ENCODE measurements at places on chromosomes 1 and 21.

GRCh38 chr1:183227422-183228346, 41.6 kb downstream of the LAMC2 start:
- DNase-seq: no peak

GRCh38 chr1:234488054-234489006, 9.4 kb upstream of the TARBP1 start:
- DNase-seq: no peak

- no peak for DNase-seq
Observed at GRCh38 chr1:178961331-178961730, 64.4 kb upstream of the FAM20B start.

DNA sequence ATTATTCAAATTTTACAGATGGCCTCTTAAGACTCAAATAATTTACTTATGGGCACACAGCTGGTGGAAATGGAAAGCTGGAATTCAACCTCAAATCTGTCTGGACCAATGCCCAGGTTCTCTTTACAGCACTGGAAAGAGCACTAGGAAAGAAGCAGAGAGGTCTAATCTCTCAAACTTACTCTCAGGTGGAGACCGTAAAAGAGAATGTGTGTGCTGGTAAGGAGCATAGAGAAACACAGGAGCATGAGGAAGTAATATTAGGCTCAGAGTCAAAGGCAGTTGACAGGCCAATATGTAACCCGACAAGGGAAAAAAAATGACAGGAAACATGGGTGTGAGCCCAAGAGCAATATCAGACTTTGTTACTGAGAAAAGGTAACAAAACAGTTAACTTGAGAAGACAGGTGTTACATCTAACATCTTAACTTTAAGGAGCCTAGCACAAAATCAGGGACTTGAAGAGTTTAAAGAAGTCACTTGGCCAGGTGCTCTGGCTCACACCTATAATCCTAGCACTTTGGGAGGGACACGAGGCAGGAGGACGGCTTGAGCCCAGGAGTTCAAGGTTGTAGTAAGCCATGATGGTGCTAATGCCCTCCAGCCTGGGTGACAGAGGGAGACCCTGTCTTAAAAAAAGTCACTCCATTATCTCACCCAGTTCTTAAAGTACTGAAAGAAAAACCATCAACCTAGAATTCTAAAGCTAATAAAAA, 20.7 kb downstream of the PPP1R15B start:
- no peak for DNase-seq

GRCh38 chr1:29450591-29450990, 214.3 kb downstream of the PTPRU start:
- DNase-seq: no peak
